ENCODE measurements at places on chromosomes 3 and 15.

GRCh38 chr3:98095882-98096281 is 8.9 kb downstream of the OR5AC2 start:
- no peak for DNase-seq

- peak; percentile 40 for DNase-seq
Measured at GRCh38 chr3:8967553-8967952, 4.3 kb upstream of the RAD18 start.

DNA sequence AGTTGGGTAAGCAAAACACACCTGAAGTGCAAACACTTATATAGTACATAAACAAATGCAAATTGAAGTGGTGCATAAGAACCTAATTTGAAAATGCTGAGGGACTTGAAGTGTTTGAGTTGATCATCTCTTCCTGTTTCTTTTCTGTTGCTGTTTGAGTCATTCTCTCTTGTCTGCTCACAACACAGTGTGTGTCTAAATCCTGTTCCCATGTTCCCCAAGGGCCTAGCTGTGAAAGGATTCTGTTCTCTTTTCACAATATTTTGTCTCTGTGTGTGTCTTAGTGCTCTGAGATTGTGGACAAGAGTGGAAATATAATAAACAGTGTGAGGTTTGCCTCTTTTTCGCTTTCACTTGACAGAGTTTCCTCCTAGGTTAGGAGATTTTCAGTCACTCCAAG is 6.1 kb downstream of the CD96 start:
- no peak for DNase-seq

- no peak for DNase-seq
Measured at GRCh38 chr3:114308830-114309229, 15.0 kb downstream of the TIGIT start.

DNA sequence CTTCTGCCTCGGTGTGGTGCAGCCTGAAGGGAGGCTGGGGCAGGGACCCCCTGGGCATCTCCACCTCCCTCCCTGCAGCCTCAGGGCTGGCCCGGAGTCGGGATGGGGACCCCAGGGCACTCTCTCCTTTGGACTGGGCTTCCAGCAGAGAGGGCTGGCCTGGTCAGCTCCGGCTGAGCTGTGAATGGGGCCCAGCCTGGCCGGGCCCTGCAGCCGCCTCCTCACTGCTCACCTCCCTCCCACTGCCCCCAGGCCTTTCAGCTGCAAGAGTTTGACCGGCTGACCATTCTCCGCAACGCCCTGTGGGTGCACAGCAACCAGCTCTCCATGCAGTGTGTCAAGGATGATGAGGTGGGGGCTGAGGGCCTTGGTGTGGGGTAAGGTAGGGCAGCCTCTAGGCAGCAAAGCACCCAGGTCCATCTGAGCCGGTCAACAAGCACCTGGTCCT is 36.0 kb downstream of the PSTPIP1 start:
- peak; percentile 69 for DNase-seq

- no peak for DNase-seq
Measured at GRCh38 chr3:135216659-135217058, 421.6 kb downstream of the EPHB1 start.

DNA sequence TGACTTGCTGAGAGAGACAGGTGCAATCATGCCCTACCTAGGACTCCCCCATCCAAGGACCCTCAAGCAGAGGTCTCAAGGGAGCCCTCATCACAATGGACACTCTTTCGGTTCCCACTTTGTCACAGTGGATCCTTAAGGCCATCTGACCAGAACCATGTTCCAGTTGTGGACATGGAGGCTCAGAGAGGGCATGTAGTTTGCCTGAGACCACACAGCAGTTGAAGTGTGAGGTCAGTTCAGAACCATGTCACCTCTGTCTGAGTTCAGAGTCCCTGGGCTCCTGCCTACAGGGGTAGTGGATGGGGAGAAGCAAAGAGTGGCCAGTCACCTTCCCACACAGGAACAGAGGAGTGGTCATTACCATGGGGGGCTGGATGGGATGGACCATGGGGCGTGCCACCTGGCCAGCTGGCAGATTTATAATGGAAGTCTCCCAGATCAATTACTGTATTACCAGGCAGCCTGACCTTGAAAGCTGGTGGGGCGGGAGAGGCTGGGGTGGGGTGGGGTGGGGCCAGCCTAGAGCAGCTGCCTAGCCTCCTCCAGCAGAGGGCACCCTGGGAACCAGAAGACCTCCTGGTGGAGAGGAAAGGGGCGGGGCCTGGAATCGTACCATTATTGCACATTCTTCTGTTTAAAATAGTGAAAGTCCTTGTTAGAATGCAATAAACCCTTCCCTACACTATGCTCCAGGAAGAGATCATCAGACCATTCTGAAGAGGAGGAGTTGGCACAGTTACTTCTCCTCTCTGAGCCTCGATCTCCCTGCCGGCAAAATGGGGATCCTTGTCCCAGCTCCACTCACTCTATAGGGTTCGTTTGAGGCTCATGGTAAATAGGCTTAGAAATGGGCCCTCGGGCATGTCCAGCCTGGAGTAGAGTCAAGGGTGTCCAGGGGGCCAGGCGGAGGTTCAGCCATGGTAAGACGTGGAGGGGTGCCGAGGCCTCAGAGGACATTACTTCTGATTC is 26.9 kb upstream of the LINGO1 start:
- DNase-seq = peak; percentile 67

GRCh38 chr3:25594007-25594502 is 70.7 kb downstream of the TOP2B start:
- DNase-seq = no peak

GRCh38 chr3:193372783-193373182 is 5.8 kb downstream of the ATP13A5 start:
- DNase-seq = no peak

- no peak for DNase-seq
Measured at GRCh38 chr3:127960421-127960965, 45.5 kb downstream of the KBTBD12 start.

GRCh38 chr15:38520035-38520434 is 44.6 kb downstream of the RASGRP1 start:
- no peak for DNase-seq

- no peak for DNase-seq
Measured at GRCh38 chr3:32896143-32896542, 55.3 kb upstream of the CCR4 start.

DNA sequence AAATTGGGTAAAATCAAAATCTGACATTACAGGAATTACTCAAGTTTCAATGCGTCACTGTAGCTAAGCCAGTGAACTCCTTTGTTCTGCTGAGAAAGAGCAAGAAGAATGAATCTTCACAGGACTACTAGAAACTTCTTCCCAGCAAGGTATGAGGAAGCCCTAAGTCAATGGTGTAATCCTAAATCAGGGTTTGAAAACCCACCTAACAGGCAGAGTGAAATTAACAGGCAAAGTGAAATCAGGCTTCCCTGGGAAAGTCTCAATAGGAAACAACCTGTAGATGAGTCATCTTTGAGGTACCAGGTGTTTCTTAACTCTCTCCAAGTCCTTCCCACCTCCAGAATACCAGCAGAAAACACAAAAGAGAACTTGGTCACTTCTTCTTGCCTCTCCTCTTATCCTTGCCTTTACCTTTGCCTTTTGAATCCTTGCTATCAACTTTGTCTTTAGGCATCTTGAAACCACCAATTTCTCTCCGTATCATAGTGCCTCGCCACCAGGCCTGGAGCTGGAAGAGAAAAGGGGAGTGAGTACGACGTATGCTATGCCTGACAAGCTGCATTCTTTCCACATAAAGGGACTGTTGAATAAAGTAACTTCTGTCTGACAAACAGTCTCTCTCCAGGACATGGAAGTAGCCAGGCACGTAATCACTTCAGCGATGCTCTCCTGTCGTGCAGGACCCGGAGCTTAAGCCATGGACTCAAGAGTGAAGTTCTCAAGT is 60.6 kb upstream of the RPL35A start:
- no peak for DNase-seq

- DNase-seq = no peak
Measured at GRCh38 chr3:133037436-133037835, 755 bp upstream of the TMEM108 start.

DNA sequence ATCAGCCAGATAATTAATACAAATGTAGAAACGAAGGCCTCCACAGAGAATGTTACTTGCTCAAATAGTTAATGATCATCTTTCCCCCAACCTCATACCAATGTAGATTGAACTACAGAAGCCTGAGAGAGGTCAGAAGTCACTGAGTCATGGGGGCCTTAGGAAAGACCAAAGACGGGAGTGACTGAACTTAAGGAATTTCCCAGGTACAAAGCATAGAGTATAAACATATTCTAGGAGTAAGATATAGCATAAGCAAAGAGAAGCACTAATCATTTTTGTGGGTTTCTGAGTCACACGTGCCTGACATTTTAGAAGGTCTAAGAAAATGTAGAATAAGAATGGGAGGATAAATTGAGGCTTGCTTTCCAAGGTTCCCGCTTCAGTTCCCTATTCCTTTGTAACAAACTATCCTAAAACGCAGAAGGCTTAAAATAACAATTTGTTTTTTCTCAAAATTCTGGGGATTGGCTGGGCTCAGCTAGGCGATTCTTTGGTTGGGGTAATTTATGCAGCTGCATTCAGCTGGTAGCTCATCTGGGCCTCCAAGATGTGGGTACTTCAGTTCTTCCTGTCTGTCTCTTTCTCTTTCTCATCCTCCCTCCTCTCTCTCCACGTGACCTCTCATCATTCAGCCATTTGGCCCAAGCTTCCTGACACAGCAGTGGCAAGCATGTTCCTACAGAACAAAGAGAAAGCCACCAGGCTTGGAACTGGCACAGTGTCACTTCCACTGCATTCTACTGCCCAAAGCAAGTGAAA is 422.6 kb downstream of the FOXP1 start:
- no peak for DNase-seq

DNA sequence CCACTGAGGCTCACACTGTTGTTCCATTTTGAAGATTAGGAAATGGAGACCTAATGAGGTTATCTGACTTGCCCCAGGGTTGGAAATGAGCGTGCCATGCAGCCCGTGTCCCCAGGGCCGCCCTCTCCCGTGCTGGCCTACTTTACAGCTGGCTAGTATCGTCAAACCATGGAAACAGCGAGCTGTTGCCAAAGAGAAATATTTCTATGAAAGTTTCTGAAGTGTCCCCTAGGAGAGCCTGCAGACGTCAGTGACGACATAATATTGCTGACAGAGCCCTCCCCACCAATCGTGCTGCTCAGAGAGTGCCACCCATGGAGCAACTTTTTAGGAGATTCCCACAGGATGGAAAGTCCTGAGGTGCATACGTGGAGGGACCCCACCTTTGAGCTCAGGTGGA is 11.2 kb upstream of the FAM174B start:
- DNase-seq = no peak

DNA sequence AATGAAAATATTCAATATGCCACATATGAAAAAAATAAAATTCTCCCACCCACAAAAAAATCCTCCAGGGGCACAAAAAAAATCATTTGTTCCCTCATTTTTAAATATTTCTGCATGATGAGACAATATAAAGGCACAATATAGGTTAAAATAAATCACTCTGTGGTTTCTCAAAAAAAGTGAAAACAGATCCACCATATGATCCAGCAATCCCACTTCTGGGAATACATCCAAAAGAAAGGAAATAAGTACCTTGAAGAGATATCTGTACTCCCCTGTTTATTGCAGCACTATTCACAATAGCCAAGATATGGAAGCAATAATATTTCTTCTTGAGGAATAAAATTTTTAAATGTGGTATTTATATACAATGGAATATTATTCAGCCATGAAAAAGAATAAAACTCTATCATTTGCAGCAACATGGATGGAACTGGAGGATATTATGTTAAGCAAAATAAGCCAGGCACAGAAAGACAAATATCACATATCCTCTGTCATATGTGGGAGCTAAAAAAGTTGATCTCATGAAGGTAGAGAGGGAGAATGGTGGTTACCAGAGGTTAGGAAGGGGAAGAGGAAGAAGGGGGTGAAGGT is 1.5 kb downstream of the ATP8B4 start:
- no peak for DNase-seq

DNA sequence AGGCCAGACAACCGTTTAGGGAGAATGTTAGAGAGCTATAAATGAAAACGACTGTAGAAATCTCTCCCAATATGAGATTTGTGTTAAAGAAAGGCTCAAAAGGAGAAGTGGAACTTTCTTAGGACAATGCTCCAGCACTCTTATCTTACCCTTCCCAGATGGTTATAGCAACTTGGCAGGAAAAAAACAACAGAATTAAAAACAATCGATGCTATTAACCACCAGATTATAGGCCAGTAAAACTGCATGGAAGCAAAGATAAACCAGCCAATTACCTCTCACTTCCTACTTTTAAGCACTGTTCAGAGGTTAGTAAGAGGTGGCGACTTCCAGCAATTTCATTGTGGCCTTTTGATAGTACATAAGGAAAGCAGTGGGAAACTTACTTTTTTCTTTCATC is 72.9 kb downstream of the TMCC1 start:
- no peak for DNase-seq

DNA sequence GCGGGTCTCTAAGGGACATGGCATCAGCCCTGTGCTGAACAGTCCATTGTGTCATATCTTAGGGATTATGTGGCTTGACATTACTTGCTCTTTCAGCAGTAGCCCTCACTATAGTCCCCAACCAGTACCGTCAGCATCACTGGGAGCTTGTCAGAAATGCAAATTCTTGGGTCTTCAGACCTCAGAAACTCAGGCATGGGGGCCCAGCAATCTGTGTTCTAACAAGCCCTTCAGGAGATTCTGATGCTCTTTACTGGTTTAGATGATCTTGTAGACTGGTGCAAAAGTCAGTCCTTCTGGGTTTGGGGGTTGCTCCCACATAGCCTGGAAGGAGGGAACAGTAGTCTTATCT is 39.0 kb upstream of the TRAK1 start:
- no peak for DNase-seq

- no peak for DNase-seq
Measured at GRCh38 chr3:38598791-38599190, 50.7 kb downstream of the SCN5A start.

DNA sequence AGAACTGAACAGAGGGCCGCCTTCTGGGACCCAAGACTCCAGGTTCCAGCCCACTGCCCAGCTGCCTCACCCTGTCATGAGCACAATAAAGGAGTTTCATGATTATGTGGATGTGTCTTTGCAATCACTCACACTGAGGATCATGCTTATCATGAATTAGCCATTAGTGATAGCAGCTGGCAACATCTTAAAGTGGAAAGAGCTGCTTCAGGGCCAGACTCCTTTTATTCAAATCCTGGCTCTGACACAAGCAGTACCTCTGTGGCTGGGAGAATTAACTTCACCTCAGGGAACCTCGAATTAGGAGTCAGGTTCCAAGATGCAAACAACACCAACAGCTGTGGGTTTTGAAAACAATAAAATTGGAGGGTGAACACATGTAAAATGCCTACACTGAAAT is 6.6 kb upstream of the SCAP start:
- DNase-seq = no peak

- DNase-seq = no peak
Measured at GRCh38 chr3:4664412-4664811, 171.3 kb downstream of the ITPR1 start.

- DNase-seq = no peak
Measured at GRCh38 chr3:113279686-113280085, 68.3 kb downstream of the BOC start.
